ENCODE measurements at places on chromosomes 1 and 21.

- DNase-seq = no peak
Observed at GRCh38 chr21:31992391-31992790, 119.6 kb downstream of the HUNK start.

- no peak for DNase-seq
Observed at GRCh38 chr1:201758499-201759050, 70.4 kb upstream of the IPO9 start.

- DNase-seq = peak; percentile 51
Observed at GRCh38 chr1:84996846-84997666, at the start of gene MCOLN2. MCOLN2 (minus strand) TSS chr1:84997113; CDS start chr1:84996872, 241 bp downstream.

- DNase-seq = no peak
Observed at GRCh38 chr1:54168206-54168965, 15.6 kb upstream of the CDCP2 start.

GRCh38 chr1:197036861-197037260 lies 30.2 kb downstream of the F13B start:
- DNase-seq = peak; percentile 93

DNA sequence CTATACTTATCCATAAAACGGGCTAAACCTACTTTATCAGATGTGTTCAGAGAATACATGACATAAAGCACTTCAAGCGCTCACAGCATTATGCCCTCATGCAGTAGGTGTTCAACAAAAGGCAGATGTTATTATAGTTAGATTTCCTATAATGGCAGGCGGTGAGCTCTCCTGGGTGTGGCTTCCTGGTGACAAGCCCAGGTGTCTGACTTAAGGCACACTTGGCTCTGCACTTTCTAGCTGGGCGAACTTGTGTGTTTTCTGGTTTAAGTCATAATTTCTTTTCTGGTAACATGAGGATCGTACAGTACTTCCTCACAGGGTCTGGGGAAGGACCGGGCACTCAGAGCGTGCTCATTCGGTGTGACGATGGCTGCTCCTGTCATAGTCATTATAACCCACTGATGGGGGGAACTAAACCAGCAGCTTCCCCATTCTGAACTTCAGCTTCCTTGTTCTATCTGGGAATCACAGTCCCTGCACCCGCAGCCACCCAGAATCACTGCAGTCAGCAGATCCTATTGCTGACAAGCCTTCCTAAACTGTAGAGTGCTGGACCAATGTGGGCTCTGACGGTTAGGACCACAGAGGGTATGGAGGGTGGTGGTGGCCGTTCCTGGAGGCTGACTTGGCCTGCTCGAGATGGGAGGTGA lies 52.8 kb downstream of the IGSF21 start:
- peak; percentile 11 for DNase-seq

GRCh38 chr21:39630191-39630591 lies 17.5 kb downstream of the B3GALT5 start:
- peak; percentile 94 for DNase-seq

DNA sequence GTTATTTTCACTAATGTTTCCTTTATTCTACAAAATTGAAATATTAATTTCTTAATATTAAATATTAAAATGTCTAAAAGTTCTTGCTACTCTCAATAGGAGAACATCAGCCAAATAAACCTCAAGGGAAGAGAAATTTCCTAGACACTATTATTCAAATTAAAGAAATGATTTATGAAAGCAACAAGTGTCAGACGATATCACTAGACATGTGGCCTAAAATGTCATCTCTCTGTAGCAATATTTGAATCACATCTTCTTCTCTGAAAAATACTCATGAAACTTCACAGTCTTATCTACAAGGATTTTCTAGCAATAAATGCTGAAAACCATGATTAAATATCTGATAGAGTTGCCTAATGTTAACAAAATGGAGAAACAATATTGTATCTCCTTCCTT lies 2.5 kb upstream of the SERBP1 start:
- no peak for DNase-seq

- DNase-seq = no peak
Observed at GRCh38 chr1:211474451-211474850, 17.5 kb downstream of the RD3 start.

- no peak for DNase-seq
Observed at GRCh38 chr21:46286648-46287002, 483 bp downstream of the YBEY start.

GRCh38 chr1:53316766-53317581 lies 10.9 kb downstream of the LRP8 start:
- peak; percentile 77 for DNase-seq

- peak; percentile 53 for DNase-seq
Observed at GRCh38 chr1:48674641-48675040, 102.0 kb downstream of the BEND5 start.

DNA sequence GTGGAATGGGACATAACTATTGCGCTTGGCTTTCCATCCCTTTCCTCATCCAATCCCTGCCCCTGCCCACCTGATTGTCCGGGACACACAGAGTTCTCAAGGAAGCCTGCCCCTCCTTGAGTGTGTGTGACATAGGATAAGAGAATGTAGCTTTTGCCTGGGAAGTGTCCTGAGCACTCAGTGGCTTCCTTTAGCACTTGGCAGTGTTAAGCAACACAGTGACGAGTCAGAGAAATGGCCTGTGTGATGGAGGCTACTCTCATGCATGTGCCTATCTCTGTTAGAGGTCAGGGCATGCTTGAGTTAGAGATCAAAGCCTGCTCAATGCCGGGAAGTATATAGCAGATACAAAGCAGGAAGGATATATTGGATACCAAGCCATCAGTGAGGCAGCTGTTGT lies 289.5 kb downstream of the SIPA1L2 start:
- DNase-seq = no peak

- DNase-seq = no peak
Observed at GRCh38 chr1:225866061-225866837, 15.9 kb downstream of the TMEM63A start.

DNA sequence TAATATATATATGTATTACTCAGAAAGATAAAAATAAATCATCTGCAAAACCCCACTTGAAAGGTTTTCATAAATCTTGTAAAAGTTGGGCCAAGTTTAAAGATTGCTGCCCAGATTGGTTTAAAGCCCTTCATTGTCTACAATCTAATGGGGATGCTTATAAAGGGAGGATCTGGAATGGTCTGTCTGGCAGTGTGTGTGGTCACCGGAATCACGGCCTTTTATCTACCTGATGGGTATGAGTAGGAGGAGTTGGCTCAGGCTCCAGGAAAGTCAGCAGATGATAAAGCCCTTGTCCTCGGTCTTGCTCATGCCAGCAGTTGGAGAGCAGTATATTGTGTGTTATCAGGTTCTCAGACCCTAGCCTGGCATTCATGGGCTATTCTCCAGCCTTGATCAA lies 197.7 kb downstream of the ROR1 start:
- no peak for DNase-seq

- no peak for DNase-seq
Observed at GRCh38 chr1:180631194-180631765, 542 bp upstream of the XPR1 start.

DNA sequence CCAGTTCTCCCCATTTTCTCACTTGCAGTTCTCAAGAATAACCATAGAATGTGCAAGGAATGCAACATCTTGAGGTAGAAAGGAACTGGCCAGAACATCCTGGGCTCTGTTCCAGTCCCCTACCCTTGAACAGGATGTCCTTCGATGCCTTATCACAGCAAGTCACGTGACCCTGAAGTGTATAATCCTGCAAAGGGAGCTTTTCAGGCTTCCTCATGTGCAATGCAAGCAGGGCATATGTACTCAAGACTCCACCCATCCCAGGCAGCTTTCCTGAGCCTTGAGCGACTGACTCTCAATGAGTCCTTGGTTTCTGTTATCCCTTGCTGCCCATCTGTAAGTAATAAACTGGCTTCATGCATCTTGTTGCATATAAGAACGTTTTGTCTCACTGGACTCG lies 311.0 kb downstream of the MRPL39 start:
- DNase-seq = no peak

DNA sequence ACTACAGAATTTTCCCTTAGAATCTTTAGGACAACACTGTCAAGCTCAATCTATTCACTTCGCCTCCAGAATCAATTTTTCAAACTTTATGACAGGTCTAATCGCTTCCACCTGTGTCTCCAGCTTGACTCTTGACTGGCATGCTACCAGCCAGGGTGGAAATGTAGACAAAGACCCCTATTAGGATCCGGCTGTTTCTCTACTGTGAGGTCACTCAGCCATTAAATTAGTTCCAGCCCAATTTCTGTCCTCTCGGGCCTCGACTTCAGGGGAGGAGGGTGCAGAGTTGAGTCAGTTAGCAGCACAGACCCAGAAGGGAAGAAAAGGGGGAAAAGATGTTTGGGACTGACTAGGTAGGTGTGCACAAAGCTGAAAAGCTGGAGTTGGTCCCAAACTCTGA lies 78.5 kb downstream of the HLCS start:
- DNase-seq = peak; percentile 49

DNA sequence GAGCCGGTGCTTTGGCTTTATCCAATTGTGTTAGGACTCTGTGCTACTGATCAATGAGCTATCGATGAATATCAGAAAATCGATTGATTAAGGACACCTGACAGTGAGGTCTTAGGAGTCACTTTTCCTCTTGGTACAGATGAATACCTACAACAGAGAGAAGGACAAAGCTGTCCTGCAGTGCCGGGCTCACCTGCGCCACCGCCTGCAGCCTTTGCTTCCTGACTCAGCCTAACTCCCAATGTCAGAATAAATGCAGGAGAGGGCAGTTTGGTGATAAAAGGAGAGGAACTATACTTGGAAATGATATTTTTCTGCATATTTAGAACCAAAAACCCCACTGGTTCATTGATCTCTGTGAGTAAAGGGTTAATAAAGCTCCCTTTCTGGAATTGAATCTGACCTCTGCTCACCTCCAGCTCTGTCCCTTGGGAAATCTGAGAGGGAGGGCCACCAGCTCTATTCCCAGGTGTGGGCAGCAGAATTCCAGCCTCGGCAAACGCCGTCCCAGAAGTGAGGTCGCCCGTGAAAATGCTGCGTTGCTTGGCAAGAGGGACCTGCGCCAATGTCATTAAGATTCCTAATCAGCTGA lies 39.3 kb downstream of the POFUT2 start:
- DNase-seq = no peak

DNA sequence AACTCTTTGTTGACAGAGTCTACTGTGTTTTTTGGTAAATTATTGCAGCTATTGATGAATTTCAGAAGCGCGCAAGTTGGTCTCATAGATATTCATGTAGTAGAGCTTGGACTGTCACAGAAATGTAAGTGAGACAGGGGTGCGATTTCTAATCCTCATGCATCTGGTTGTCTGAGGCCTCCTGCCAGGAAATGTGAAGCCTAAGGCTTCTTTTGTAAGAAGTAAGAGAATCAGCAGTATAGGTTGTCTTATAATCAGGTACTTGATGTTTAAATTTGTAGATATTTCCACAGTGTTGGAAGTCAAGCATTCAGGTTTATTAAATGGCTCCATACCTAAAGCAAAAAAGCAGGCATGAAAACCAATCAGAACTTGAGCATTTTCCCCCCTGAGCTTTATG lies 332.9 kb upstream of the FMN2 start:
- no peak for DNase-seq

DNA sequence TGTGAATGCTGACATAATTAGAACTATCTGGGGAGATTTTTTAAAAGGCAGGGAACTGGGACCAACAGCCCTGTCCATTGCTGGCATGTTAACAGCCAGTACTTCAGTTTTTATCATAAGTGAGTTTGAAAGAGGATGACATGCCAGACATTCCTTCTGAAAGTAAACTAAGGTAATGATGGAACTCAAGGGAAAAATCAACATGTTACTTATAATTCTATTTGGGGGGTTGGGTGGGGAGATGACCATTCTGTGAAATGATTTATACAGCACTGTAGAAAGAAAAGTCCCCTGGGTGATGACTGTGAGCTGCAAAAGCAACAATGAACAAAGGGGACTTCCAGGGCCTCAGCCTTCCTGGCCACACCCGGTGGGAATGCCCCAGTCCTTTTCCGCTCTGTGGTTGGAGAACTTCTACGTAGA lies 5.4 kb upstream of the LAMC2 start:
- DNase-seq = no peak

GRCh38 chr1:186948535-186948934 lies 119.8 kb downstream of the PLA2G4A start:
- DNase-seq = no peak

- DNase-seq = no peak
Observed at GRCh38 chr1:242120432-242120831, 121.5 kb upstream of the MAP1LC3C start.

- DNase-seq = peak; percentile 57
Observed at GRCh38 chr21:17441370-17441769, 71.5 kb upstream of the CXADR start.

- DNase-seq = no peak
Observed at GRCh38 chr1:159866905-159867663, 4.6 kb upstream of the VSIG8 start.

DNA sequence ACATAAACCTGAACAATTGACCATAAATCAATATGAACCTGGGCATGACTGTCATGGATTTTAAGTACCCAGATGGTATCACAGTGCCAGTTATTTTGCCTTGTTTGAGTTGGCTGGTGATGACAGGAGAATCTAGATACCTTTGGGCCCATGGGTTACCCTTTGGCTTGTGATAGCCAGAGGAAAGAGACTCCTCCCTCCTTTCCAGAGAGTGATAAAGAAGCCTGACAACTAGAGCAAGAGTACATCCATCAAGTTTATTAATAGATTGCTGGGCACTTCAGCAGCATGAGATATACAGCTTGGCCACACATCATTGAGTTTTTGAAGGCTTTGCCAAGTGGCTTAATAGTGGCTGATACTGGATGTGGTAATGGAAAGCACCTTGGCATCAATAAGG lies 6.6 kb upstream of the FMO3 start:
- DNase-seq = no peak

GRCh38 chr1:16178596-16179497 lies 23.0 kb upstream of the EPHA2 start:
- no peak for DNase-seq

- DNase-seq = no peak
Observed at GRCh38 chr1:94019327-94019726, 101.6 kb downstream of the ABCA4 start.

DNA sequence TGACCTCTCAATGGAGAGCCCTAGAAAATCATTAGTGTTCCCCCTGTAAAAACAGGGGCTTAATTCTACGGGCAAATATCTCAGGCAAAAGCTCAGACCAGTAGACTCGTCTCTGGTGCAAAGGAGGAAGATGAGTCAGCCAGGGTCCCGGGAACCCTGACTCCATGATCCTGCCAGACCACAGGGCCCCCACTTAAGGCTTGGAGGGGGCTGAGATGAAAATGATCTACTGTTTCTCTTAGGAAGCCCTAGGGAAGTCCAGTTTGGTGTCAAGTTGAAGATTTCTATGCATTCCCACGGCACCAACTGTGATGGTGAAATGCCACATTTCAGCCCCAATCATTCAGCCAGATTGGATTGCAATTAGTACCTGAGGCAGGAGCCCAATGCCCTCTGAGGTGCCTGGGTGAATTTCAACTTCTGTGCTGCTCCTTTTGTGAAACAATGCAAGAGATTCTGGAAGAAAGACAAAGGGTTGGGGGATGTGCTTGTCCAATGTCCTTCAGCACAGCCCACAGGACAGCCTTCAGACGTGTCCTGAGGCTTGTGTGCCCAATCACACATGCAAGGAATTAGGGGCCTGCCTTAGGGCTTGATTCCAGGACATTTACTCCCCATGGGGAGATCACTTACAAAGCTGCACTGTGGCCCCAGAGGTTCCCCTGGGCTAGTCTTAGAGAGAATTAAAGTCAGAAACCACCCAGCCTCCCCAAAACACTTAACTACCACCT lies 18.1 kb downstream of the NAV1 start:
- DNase-seq = no peak

GRCh38 chr1:53618500-53619366 lies 120.2 kb downstream of the GLIS1 start:
- DNase-seq = no peak

GRCh38 chr1:185157599-185158412 lies 839 bp downstream of the SWT1 start:
- DNase-seq = no peak

GRCh38 chr1:237164406-237165352 lies 122.7 kb downstream of the RYR2 start:
- no peak for DNase-seq

GRCh38 chr21:23578027-23578426 lies 2029.3 kb downstream of the MRPL39 start:
- DNase-seq = peak; percentile 14

Measured in brain (organoid and tissue), 16 donors.